ENCODE measurements at places on chromosomes 7 and 10.

DNA sequence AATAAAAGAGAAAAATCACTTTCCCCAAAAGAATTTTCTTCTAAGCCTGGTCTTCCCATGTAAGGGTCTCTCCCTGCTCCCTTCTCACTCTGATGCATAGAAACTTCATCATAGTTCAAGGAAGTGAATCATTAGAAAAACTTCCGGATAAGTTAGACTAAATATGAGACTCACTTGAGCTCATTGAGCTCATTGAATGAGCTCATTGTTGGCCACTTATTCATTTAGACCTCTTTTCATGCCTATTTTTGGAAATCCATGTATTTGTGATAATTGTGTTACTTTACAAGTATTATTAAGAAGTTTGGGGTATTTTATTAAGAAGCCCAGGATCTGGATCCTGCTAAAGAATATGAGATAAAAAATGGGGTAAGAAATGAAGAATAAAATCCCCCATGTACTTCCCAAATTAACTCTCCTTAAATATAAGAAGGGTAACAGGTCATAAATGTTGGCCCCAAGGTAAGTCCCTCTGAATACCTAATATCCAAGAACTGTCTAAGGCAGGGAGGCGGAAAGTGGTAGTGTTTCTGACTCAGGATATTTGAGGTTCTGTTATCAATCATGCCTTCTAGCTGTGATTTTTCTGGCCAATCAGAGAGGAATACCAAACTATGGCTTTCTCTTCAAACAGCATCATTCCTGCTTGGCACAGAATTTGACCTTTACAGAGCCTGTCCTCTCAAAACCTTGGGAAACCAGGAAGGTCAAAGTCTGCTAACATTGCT is 236.5 kb upstream of the PTN start:
- no peak for DNase-seq

GRCh38 chr7:127819975-127820731 is 168.2 kb downstream of the SND1 start:
- DNase-seq = no peak

- DNase-seq = no peak
Measured at GRCh38 chr7:128395748-128396147, 14.0 kb downstream of the IMPDH1 start.

- no peak for DNase-seq
Measured at GRCh38 chr10:99236627-99237309, 1.1 kb upstream of the HPSE2 start.

DNA sequence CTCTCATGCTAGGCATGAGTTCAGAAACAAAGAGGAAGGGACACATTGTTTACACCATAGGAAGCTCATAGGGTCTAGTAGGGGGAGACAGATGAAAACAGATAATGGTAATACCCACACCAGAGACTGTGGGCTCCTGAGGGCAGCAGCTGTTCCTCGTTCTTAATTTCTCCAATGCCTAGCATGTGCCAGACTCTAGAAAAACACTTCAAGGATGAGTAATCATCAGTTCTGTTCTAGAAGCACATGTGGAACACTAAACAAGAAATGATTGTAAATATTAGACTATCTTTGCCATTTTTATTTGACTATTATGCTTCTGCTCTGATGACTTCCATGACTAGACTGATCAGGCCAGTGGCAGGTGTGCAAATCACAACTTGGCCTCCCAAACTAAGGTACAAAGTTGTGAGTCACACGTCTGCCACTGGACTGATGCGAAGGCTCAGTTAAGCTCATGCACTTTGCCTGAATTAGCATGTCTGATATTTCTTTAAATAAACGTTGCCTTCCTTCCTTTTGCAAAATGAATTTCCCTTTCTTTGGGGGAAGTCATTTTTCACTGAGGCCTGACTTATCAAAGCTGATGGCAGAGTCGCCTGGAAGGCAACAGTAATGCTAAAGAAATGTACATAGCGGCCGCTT is 89.2 kb upstream of the FGL2 start:
- DNase-seq = no peak

DNA sequence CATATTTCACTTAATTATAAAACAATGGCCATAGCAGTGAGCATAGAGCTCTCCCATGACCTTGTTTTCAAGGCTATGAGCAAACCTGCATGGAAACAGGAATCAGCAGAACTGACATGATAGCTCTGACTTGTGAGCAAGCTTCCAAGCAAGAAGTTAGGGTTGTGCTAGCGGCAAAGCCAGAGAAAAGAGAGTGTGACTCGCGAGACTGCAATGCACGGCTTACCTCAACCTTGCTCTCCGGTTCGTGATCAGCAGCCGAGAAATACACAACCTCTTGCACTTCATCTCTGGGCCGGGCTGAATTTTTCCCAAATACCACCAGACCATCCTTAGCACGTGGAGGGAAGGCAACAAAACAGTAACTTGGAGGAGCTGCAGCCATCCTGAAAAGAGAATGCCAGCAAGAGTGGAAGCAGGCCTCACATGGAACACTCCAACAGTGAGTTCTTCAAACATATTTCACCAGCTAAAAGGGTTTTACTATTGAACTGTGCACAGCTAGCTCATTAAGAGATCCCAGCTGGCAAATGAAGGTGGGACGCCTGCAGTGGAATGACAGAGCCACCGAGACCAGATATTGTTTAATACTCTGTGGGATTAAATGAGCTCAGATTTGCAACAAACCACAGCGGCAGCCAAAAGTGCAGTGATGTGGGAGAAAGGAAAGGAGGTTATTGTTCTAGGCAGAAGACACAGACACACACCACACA is 20.8 kb downstream of the SCRN1 start:
- no peak for DNase-seq

DNA sequence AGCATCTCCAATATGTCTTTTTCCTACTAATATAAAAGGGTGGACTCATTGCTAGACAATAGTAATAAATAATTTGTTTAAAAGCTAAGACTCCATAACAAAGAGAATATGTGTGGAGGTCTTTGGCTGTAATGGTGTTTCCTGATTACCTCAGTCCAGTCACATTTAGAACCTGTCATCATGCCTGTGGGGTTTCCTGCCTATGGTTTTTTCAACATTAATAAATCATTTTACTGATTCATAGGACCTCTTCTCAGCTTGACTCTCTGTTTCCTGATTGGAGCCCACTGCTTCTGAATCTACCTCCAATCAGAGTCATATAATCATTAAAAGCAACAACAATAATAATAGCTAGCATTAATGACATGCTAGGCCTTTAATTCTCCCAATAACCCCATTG is 52.4 kb upstream of the GNAI1 start:
- no peak for DNase-seq

DNA sequence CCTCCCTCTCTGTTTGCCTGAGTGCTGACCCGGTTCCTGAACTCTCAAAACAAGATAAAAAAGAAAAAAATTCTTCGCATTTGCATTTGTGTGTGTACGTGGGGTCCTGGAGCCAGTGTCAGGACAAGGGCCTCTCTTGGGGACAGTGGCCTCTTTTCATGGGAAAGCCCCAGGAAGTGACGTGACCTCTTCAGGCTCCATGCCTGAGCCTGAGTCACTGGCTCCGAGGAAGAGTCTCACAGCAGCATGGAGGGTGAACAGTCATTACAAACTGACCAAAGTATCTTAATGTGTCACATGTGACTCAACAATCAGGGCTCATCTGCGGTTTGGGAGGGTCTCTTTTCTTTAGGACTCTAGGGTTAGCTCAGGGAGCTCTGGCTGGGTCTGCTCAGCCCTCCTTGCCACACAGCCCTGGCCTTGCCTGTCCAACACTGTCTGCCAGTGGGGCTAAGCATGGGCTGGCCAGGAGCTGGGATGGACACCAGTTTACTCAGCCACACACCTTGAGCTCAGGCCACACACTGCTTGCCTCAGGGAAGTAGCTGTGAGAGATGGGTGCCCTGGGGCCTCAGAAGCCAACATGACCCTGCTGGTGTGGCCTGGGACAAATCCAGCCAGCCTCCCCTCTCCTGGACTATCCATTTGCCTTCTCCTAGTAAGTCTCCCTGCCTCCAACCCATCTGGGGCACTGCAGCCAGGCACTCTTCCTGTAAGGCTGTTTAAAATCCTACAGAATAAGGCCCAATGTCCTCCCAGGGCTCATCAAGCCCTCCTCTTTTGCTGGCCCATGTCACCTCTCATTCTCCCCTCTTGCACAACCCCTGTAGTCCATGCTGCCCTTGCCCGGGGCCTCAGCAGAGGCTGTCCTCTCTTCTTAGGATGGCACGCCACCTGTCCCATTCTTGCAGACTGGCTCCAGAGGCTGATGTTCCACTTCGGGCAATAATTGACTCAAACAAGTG is 10.5 kb downstream of the TMEM273 start:
- peak; percentile 97 for DNase-seq

- DNase-seq = no peak
Measured at GRCh38 chr10:62805231-62806099, 945 bp downstream of the ADO start.

GRCh38 chr10:111319866-111320265 is 243.0 kb downstream of the ADRA2A start:
- no peak for DNase-seq

- DNase-seq = no peak
Measured at GRCh38 chr7:95688931-95689495, 83.3 kb upstream of the DYNC1I1 start.

DNA sequence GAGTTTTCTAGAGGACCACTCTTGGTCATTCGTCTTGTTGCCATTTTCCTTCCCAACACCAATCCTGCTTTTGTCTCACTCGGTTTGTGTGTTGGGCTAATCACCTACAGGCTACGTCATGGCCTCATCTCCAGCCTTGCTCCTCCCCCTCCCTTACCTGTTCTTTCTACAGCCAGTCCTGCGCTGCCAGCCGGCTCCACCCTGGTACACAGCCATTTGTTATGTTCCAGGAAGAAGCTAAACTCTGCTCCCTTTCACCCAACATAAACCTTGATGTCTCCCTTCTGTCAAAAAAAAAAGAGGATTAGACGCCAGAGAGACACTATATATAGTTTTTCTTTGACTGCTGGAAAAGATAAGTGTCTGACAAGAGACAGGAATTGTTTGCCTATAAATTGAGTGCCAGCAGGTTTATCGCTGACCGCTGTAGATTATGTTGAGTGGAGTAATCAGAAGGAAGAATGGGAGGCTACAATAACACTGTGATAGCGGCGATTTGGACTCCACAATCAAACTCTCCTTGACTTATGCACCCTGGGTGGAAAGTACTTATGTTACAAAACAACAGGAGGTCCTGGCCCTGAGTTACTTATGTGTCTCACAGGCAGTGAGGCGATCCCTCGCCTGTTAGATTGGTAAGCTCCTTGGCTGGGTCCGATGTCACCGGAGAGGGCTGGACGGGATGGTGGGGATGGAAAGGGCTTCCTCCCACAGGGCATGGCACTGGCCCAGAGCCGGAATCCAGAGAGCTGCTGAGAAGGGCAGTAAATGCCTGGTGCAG is 171.3 kb upstream of the BMPER start:
- DNase-seq = no peak

DNA sequence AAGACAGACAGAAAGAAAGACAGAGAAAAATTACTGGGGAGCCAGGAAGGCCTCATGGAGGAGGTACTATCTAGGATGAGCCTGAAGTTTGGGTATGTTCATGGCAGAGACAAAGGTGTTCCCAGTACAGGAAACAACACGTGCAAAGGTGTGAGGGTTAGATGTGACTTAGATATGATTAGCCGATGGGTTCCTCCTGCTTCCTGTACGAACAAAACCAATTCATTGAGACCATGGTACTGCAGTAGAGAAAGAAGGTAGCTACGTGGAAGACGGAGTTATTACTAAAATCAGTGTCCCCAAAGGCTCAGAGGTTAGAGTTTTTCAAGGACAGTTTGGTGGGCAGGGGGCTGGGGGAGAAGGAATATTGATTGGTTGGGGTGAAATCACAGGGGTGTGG is 55.2 kb upstream of the CHST3 start:
- no peak for DNase-seq

- DNase-seq = no peak
Measured at GRCh38 chr7:124480821-124481290, 284.7 kb downstream of the GPR37 start.

GRCh38 chr10:26440088-26440470 is 1.9 kb downstream of the APBB1IP start:
- DNase-seq = no peak

DNA sequence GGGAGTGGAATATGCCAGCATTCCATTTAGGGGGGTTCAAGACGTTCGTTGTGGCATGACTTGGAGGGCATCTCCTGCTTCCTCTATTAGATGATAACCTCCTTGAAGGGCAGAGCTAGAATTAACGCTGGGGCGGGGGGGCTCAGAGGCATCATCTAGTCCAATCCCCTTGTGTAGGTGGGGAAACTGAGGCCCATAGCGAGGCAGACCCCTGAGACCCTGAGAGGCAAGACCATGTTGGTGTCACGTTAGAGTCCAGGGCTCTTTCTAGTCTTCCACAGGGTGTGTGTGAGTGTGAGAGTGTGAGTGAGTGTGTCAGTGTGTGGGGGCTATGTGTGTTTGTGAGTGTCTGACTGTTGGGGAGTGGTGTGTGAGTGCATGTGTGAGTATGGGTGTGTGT is 29.3 kb upstream of the NUB1 start:
- no peak for DNase-seq

DNA sequence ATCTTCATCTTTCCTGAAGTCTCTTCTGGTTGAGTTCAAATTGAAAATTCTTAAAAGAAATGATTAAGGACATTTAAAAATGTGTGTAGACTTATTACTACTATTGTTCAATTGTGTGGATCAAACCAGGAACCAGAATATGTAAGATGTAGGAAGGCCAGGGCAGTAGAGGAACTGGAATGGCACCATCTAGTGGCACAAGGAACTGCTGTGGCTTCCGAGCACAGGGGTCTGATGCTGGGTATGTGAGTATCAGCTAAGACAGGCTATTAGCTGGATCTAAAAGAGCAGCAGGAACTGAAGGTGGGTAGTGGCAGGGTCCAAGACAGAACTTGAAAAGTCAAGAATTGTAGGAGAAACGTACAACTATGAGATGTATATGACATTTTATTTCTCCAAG is 247.3 kb downstream of the SEMA3A start:
- DNase-seq = no peak

DNA sequence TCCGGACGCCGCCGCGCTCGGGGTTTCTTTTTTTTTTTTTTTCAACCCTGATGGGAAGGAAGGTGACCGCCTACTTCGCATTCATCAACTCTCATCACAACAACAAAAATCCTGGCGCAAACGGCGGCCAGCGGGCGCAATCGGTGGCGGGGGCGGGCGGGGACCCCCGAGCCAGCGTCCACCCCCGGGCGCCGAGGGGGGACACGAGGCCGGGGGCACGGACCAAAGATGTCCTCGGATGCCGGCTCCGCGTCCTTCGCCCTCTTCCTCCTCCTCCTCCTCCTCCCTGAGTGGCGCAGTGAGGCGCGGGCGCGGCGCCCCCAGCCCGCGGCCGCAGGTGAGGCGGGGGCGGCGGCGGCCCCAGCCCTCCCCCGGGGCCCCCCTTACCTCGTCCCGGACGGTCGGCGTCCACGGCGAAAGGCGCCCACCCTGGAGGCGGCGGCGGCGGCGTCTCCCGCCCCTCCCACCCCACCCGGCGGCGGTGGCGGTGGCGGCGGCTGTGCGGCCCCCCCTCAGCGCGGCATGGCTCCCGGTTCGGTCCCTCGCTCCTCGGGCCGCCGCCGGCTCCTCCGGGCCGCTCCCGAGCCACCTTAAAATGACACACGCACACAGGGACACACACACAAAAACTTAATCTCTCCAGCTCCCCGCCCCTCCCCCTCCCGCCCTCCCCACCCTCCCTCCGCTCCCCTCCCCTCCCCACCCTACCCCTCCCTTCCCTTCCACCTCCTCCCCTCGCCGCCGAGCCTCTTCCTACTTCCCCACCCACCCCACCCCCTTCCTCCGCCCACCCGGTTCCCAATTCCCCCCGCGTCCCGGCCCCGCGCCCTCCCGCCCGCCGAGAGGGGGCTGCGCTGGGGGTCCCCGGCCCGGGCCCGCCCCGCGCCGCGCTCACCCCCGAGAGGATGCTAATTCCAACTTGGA is at the start of gene CTBP2:
TSS of gene CTBP2 (minus strand) at position 632 of the 924 bp plus-strand sequence.
- DNase-seq = no peak

GRCh38 chr10:120539076-120539475 is 82.0 kb downstream of the PLPP4 start:
- DNase-seq = no peak

GRCh38 chr7:22441157-22441556 is 58.8 kb downstream of the STEAP1B start:
- no peak for DNase-seq
